ENCODE measurements at places on chromosomes 7 and 10.

- DNase-seq: no peak
These were observed 6.5 kb upstream of the RBM20 start for GRCh38 chr10:110637558-110638053.

DNA sequence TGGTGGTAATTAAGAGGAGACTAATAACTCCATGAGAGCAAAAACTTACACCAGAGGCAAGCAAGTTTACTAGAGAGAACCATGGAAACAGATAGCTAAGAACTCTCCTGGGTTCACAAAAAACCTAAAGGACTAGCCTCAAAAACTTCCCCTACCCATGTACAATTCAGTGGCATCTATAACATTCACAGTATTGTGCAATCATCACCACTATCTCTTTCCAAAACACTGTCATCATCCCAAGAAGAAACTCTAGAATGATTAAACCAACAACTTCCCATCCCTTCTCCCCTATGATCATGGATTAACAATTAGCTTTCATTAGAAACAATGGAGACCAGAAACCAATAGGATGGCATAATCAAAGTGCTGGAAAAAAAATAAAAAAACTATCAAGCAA is 1038.3 kb downstream of the LRMDA start:
- no peak for DNase-seq

DNA sequence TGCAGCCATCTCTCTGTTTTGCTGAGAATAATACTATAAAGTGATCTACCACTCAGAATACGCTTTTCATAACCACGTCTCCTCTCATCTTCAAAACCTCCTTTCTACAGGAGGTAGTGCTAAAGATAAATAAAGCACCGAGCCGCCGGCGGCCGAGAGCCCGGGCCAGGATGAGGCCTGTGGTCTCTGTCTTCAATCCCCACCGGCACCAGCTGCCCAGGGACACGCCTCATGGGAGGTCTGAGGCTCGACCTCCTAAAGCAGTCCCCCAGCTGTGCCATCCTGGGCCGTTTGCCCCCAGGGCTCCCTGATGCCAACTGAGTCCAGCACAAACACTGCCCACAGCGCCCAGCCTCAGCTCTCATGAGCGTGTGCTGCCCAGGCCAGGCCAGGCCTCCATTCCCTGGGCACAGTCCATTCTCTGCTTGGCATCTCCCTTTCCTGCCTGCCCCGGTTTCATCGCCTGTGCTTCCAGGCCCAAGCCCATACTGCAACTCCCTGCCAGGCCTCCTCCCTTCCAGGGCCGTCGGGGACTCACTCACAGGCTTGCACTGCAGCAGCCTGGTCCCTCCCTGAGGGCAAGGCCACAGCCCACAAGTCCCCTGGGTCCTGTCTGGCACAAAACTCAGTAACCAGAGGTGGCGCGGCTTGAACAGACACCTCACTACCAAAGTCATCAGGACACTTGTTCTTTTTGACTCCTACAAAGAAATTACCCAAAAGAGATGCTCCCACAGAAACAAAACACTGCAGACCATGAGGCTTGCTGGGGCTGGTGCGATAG is 2.5 kb downstream of the INTS1 start:
- no peak for DNase-seq

DNA sequence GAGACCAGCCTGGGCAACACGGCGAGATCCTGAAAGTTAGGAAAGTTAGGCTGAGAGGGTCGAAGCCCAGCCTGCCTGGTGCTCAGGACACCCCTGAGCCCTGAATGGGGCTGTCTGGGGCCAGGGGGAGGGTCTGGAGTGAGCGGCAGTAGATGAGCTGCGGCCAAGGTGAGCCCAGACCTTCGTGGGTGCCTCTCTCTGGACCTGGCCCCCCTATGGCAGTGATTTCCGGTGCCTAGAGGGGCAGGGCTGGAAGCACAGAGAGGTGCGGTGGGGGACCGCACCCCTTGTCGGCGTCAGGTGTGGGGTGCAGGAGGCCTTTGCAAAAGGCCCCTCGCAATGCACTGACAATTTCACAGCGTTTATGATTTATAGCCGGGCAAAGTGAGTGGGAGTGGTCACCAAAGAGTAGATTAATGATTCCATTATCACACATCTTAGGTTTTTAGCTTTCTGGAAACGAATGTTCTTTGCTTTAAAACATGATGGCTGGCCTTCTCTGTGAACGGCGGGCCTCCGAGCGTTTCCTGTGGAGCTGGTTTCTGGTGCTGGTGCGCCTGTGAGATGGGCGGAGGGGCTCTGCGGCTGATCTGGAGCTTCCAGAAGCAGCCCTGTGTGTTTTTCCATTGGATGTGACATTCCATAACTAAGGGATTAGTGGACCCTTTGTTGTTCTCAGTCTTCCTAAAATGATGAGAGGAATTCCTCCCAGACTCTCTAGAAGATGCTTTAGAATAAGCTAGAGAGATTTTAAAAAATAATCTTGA is 171.0 kb upstream of the ZNF32 start:
- no peak for DNase-seq

GRCh38 chr10:12808014-12808613 is 193.4 kb downstream of the CCDC3 start:
- no peak for DNase-seq
